Cortex of kidney (tissue), 1 donor: ENCODE measurements at places on chromosomes 2 and 18.

DNA sequence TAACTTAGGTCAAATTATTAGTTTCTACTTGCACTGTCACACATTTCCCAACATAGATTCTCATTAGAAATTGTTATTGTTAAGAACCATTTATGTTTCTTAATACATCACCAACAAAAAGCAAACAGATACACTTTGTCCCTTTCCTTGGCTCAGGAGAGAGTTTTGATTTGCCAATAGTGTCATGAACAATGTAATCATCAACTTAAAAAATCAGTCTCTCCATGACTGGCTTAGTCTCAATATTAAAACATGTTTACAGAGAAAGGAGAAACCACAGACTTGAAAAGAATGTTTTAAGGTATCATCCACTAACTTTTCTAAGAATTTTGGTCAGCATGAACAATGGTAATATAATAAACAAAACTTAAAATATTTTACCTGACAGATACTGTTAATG lies 416.5 kb upstream of the KCNH7 start:
- DNase-seq = no peak

GRCh38 chr2:104859291-104859765 lies 5.4 kb downstream of the POU3F3 start:
- DNase-seq = no peak

DNA sequence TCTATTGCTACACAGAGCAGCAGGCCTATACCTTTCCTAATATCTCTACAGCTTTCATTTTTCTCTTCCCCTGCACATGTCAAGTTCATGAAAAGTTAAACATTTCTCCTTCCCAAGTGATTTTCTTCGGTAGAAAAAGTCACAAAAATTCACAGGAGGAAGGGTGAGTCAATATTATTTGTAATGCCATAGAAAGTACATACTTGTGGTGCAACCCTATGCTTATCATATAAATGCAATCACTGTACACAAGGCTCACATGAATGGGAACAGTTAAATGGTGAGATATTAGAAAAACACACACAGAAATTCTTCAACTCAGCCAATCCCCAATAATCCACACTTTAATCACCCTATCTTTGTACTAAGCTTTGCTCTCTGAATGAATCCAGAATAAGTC lies 651.6 kb downstream of the LRRTM4 start:
- DNase-seq = no peak

DNA sequence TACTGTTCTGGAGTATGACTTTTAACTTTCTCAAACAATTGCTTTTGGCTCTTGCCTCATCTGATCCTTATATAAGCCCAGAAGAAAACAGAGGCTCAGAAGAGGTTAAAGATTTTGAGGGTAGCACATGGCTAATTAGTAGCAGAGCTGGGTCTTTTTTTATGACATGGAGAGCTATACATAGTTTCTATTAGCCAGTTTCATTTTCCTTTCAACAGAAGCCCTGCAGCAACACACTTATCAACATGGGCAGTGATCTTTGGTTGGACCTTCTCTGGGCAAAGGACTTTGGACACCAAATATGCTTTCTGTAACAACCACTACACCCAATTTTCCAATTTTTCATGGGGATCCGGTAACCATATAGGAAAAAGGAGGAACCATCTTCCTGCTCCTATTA lies 64.9 kb downstream of the NCKAP5 start:
- DNase-seq = no peak

DNA sequence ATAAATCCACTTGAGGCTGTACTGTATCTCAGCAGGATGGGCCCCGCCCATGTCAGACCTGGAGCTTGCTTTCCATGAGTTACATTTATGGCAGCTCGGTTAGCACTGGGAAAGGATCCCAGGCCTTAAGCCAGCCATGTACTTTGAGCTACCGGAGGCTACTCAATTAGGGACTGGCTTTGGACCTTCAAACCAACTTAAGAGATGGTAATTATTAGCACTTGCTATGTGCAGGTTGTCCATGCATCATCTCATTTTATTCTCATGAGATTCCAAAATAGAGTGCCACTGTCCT lies 64.4 kb downstream of the ACTR2 start:
- DNase-seq = no peak

DNA sequence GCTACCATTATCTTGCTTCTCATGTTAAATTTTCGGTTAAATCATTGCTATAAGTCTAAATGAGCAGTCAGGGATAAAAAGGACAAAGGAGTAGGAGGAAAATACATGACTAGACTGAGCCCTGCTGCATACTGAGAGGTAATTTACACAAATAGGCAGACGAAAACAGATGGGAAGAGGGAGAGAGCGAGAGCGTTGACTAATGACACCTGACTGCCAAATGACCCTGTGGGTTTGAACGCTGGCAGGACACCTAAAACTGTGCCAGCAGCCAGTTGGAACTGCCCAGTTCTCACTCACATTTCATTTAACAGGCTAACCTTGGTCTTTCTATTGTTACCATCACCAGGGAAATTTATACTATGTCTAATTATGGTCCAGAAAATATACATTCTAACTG lies 978.2 kb downstream of the CPS1 start:
- no peak for DNase-seq

DNA sequence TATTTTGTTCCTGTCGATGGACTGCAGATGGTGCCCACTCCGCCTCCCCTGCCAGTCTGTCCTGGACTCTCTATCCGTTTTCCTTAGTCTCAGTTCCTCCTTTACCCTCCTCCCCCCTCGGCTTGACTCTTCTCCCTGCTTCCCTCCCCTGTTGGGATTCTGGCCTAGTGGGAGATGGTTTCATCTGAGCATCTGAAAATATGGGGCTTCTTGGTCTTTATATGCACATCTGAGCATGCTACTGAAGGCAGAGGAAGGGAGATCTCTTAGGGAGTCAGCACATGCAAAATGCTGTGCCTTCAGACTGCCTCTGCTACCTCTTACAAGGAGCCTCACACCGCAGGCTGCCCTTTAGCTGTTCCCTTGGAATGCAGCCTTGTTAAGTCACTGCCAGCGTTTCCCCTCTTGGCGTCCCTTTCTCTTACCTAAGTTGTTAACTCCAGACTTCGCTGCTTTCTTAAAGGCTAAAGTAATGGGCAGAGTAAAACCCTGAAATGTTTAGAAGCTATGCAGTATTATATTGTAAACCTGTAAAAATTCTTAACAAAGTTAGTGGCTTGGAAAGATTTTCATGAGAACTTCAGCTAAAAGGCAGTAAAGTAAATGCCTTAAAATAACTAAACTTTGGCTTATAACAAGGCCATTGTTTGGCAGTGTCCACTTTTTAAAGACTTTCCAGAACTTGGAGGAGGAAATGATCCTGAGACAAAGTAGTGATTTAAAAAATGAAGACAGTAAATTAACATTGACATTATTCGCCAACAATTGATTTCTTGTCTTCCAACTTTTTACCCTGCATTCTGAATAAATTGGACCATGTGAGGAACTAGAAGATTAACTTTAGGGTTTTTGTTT lies 49.8 kb downstream of the LDLRAD4 start:
- no peak for DNase-seq

- DNase-seq = no peak
These were observed 74.4 kb downstream of the RIF1 start for GRCh38 chr2:151484100-151484499.

DNA sequence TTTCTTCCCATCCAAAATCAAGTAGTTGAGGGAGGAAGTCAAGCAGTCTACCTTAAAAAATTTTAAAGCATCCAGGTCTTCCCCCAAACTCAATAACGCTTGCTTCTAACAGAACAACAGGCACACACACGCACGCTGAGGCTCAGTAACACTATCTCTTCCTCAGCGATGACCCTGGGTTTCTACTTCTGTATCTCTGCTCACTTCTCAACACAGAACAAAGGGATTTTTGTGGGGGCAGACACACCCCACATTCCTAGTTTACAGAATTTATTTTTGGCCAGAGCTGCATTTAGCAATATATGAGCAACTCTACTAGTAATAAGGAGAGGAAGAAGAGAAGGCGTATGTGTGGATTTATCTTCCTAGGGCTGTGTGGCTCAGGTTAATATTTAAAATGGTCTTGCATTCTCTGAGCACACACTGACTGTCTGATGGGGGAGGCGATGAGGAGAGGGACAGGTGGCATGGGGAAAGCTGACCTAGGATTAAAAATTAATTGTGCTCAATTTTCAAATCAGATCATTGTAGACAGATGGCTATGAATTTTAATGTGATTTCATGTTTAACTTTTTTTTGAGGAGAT lies 71.3 kb upstream of the PPM1B start:
- no peak for DNase-seq

DNA sequence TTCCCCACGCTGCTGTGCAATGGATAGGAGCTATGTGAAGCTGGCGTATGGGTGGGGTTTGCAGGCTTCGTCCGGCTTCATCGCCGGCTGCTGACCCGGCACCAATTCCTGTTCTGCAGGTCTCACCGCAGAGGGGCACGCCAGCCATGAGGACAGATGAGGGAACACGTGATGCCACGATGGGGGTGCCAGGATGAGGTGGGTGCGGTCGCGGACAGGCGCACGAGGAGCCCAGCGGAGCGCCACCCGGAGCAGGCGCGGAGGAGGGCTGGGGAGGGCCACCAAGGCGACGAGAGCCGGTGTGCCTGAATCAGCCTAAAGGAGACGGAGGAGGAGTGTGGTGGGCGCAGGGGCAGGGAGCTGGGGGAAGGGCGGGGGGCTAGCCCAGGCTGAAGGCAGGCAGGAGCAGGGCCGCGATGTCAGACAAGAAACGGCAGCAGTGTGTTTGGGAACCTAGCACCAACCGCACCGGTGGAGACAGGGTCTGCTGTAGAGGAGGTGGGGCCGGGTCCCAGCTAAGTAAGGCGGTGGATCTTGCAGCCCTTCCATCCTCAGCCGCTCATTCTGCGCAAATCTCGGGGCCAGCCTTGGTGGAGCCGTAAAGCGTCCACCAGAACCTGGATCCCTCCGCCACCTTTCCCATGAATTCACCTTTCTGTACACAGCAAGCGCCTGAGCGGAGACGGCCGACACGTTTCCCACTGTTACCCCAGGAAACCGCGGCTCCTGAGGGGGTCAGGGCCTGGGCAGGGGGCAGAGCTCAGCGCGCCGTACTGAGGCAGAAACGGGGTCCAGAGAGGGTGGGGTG lies 17.0 kb upstream of the CD8A start:
- no peak for DNase-seq

DNA sequence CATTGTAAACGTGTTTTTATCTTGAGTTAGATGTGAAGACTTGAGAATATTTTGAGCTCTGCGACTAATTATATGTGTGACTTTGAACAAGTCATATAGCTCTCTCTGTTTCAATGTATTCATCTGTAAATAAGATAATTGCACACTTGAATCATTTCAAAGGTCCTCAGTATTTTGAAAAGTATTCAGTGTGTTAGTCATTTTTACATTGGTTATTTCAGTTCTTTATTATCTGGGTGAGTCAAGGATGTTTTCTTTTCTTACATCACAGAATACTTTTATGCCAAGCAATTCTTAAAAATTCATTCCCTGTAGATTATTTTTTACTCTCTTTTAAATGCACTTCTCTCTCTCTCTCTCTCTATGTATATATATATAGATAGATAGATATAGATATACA lies 1098.0 kb upstream of the ZEB2 start:
- DNase-seq = no peak

GRCh38 chr18:46360102-46360699 lies 256.0 kb downstream of the HAUS1 start:
- no peak for DNase-seq

- no peak for DNase-seq
These were observed 196.9 kb downstream of the TNS1 start for GRCh38 chr2:217805668-217806481.

- DNase-seq = no peak
These were observed 46.0 kb upstream of the SEC11C start for GRCh38 chr18:59093668-59094067.

- no peak for DNase-seq
These were observed 17.5 kb upstream of the LONRF2 start for GRCh38 chr2:100339823-100340222.
